Smooth muscle cell of trachea (primary cell): ENCODE measurements at places on chromosomes 4 and X. TPM values are rescaled to one million over a fixed set of nuclear protein-coding genes. Genes with fewer than 3 reads are reported as not detected.

The TMPRSS11A gene
- total RNA-seq = not detected in 2 replicates

The INTU gene
- 6.3 and 8.9 TPM in 2 replicates for total RNA-seq

The SERPINA7 gene
- total RNA-seq = not detected in 2 replicates

The TMEM144 gene
- total RNA-seq = 6.8 and 12.9 TPM in 2 replicates

The PNMA6A gene
- 5.5 and 8.1 TPM in 2 replicates for total RNA-seq

The TRIM60 gene
- not detected in 2 replicates for total RNA-seq

The NLGN3 gene
- total RNA-seq = 1.3 and 2.3 TPM in 2 replicates

The GLRA3 gene
- total RNA-seq = under 0.01 TPM in 1 of 2 replicates, not detected in the other
